Calu3 (cell line): ENCODE measurements at places on chromosomes 13 and 19.

DNA sequence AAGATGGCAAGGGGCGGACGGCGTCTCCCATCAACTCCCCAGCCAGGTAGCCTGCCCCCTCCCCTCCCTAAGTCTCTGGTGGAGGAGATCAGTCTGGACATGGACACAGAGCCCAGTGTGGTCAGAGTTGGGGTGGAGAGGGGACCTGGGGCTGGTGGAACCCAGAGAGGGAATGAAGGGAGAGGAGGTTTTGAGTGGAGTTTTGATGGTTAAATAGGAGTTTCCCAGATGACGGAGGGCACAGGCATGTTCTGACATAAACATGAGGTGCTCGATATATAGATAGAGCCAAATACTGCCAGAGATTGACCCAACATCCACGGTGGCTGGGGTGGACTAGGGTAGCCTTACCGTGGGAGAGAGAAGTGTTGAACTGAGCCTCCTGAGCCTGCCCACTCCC is 14.1 kb downstream of the FSD1 start:
- DNase-seq = no peak

- DNase-seq = no peak
Observed at GRCh38 chr19:7657131-7657751, 11.6 kb upstream of the RETN start.

DNA sequence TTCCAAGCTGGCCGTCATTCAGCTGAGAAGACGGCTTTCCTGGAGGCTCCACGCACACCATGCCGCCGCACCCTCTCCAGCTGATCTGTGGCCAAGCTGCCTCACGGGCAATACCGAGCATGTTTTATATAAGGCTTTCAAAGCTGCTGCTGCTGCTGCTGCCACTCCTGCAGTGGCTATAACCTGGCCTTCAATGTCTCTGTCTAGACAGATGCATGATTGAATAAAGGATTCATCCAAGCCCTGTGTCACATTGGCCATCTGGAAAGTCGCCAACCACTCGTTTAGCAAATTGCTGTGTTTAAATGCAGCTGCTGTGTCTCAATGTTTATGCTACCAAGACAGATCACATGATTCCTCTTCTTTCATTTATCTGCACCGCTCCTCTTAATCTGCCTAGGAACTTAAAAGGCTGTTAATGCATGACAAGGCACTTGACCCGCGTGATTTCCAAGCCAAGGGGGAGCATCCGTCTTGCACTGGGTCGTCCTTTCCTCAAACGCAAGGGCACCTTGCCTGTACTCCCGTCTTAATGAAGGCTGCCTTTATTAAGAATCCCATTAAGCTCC is 114.3 kb downstream of the TEX26 start:
- DNase-seq = no peak

- DNase-seq = no peak
Observed at GRCh38 chr19:43485951-43486350, 18.6 kb downstream of the PHLDB3 start.

GRCh38 chr19:5179256-5179655 is 161.4 kb downstream of the PTPRS start:
- DNase-seq = no peak

DNA sequence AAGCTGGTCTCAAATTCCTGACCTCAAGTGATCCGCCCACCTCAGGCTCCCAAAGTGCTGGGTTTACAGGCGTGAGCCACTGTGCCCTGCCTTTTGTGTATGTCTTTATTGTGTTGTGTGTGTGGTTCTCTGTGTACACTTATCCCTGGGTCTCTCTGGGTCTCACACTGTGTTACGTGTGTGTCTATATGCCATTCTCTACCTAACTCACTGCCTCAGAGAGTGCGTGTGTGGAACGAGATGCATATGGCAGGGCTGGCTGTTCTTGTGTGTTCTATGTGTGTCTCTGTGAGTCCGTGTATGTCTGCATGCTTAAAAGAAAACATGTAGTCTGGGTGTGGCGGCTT is 10.5 kb downstream of the FOXA3 start:
- DNase-seq = no peak

- no peak for DNase-seq
Observed at GRCh38 chr13:87537951-87538350, 133.2 kb upstream of the SLITRK5 start.

DNA sequence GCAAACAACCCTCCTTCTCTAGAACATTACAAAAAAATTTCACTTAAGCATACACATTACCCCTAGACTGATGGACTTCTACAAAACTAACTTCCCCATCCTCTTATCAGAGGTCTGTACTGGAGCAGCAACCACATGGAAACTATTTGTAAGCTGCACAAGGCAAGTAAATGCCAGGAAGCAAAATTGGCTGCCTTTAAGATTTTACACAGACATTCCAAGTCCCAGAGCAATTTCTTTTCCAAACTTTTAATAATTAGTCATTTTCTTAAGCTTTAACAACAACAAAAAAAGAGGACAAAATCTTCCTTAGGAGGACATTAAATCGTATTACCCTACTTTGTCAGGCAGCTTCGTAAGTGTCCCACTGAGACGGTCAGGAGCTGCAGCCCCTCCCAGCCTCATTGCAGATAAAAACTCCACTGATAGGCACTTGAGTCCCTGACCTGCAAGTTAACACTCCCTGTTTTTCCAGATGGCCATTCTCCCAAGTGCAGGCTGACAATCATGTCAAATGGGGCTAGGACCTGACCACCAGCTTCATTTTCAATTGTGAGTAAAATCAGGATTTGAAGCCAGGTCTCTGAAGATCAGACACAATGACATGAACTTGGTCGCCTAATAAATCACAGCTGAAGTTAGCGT is 680.1 kb downstream of the DIAPH3 start:
- DNase-seq = no peak

GRCh38 chr13:43267916-43268315 is 244.5 kb downstream of the DNAJC15 start:
- DNase-seq = no peak

DNA sequence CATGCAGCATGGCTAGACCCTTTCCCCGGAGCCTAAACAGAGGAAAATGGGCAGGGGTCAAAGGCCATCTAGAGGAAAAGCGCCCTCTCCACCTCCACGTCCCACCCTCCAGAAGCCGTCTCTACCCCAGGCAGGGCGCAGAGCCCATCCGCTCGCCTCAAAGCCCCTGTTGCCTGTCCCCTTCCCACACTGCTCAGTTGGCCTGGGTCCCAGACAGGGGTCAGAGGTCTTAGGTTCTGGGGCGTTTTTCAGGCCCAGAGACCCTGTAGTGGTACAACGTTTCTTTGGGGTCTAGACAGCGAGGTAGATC is 285 bp downstream of the TMEM143 start:
- no peak for DNase-seq

- no peak for DNase-seq
Observed at GRCh38 chr19:4588291-4588761, 28.8 kb upstream of the SEMA6B start.

DNA sequence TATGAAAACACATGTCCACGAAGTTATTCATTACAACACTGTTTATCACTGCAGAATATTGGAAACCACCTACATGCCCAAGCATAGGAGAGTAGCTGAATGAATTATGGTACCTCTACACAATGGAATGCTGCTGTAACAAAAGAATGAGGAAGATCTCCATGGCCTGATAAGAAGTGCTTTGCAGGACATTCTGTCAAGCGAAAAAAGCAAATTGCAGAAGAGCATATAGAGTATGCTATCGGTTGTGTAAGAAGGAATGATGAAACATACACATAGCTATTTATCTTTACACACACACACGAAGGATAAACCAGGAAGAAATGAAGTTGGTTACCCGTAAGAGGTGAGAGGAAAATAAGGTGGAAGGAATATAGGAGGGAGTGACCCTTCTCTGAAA is 37.5 kb upstream of the CEACAM20 start:
- DNase-seq = no peak
